ENCODE measurements at places on chromosomes 7 and 10.

DNA sequence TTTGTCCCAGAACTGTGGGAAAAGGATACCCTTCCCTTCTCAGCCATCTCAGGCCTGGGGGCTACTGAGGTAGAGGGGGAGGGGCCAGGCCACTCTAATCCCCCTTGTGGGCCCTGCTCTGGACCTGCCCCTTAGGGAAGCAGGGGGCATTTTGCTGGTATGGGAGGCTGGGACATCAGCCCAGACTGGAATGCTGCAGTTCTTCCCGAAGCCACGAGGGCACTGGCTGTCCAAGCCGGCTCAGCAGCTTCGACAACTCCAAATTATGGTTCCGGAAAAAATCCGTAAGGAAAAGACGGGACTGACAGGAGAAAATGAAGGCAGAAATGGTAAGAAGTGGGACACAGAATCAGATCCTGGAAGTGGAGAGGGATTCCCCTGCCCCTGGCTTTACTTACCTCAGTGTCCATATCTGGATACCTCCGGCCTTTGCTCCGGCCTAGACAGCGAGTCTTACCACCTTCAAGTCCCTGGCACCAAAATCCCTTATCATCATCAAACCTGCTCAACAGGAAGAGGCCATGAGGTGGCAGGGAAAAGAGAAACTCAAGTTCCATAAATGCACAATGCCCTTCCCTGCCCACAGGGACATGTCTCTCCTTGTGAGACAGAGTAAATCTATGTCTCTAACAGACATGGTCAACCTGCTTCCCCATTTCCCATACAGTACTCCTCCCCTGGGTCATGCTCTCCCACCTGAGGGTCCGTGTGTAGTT is 9.0 kb downstream of the NDST2 start:
- no peak for DNase-seq

DNA sequence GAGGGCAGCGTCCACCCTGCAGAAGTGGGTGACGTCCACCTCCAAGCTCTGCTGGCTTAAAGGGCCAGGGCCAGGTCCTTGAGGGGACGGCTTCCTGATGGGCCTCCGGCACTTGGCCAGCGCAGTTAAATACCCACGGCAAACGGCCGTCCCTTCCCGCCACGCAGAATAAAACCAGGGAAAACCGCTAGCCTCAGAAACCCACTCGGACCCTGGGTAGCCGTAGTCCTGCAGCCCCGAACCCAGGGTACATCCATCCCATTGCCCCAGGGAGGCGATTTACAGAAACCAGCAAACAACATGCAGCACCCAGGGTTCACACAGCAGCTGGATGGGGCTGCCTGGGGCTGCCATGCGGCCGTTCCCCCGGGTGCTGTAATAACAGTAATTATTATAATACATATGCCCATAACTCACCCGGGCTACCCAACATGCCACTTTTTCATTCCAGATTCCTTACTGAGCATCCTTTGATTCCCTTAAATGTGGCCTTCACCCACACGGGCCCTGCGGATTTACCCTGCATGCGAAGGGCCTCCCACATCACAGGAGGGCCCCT is 81.5 kb upstream of the PDGFA start:
- no peak for DNase-seq

GRCh38 chr10:113746217-113746957 is 5.1 kb upstream of the PLEKHS1 start:
- no peak for DNase-seq

GRCh38 chr7:78493401-78493800 is 694.8 kb downstream of the PHTF2 start:
- DNase-seq, result no peak

GRCh38 chr10:113980408-113981087 is 63.1 kb upstream of the ADRB1 start:
- DNase-seq, result no peak

DNA sequence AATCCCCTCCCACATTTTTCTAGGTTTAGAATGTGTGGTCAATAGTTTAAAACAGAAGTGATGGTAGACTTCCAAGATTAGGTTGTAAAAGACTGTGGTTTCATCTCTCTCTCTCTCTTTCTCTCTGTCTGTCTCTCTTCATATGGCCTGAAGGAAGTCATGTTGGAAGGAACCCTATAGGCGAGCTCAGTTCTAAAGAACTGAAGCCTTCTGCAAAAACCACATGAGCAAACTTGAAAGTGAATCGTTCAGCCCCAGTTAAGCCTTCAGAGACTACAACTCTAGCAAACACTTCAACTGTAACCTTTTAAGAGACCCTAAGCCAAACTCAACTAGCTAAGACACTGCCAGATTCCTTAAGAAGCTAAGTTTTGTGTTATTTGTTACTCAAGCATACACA is 707.5 kb upstream of the LRRTM3 start:
- DNase-seq, result no peak

- DNase-seq, result no peak
Observed at GRCh38 chr10:42490368-42490767, 148.0 kb downstream of the ZNF33B start.

DNA sequence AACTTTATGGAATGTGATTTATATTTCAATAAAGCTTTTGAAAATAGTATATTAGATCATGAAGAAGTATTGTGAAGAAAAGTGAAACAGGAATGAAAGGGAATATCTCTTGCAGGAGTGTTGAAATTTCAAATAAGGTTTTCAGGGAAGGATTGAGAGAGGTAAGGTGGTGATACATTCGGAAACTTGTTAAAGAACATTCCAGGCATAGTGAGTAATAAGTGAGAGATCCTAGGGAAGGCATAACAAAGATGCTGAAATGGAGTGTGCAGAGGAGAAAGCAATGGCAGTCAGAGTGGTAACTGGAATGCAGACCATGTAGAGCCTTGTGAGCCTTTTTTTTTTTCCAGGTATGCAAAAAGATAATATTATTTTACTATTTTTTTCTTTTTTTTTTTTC is 4.1 kb downstream of the OR9A4 start:
- DNase-seq, result no peak

GRCh38 chr10:3992382-3993178 is 207.6 kb upstream of the KLF6 start:
- DNase-seq, result no peak

DNA sequence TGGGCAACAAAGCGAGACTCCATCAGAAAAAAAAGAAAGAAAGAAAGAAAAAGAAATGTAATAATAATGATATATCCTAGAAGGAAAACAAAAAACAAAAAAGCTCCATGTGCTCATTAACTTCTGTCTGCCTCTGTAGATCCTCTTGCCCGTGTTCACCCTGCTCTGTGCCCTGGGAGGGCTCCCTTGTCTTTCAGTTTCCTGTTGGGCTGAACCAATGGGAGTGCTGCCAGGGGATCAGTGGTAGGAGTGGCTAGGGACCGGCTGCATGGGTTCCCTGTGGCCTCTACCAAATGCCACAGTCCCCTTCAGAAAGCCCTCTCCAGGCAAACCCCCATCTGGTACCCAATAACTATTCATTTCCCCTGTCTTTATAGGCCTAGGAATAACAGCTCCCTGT is 51.8 kb upstream of the PARD3 start:
- DNase-seq, result no peak

DNA sequence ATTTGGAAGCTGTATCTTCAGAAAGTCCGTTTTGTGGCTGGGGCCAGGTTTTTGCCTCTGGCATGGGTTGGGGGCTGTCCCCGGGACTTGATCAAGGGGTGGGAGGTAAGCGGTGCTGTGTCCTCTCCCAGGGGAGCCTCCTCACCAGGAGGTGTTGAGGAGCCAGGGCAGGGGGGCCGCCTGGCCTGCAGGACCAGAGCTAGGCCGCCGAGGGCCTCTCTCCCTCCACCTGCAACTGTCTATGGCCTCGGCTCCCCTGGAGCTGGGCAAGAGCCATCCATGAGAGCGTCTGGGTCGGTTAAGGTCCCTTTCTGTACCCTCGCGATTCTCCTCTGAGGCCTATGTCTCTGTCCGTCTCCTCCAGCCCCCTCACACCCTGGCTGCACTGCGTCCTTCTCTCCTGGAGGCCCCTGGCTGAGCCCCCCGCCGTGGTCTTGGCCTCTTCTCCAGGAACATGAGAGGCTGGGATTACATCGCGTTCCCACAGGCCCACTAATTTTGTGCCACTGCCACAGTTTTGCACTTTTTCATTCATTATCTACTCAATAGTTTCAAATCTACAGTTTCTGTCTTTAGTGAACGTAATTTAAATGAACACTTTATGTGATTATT is 20.6 kb downstream of the CALML5 start:
- DNase-seq, result no peak

GRCh38 chr10:43076876-43077420 is at the start of gene RET:
Gene RET, plus strand, starts transcription at chr10:43077069. Its CDS starts 190 bp downstream, at chr10:43077259.
- DNase-seq, result no peak

GRCh38 chr10:67668448-67668847 is 27.5 kb downstream of the CTNNA3 start:
- DNase-seq, result no peak

DNA sequence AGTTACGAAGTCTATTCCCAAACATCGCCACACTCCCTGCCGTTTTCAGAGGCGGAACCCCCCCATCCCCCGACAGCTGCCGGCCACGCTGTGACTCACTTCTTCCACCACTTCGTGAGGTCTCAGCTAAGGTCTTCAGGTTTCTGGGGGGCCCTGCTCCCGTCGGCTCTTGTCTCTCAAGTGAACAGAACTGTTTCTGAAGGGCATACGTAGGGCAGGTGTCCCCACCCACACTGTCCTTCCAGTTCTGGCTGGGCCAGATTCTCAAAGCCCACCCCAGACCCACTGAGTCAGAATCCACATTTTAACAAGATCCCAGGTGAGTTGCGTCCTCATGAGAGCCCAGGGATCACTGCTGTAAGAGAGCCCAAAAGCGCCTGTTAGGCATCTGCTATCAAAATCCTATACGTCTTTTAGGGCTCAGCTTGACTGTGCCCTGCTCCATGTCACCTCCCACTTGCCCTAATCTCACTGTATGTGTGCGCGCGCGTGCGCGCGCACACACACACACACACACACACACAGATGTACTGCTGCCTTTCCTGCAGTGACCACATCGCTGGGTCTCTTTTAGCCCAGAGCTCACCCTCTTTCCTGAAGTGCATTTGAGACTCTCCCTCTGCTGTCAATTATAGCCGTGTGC is 78.8 kb downstream of the PROSER2 start:
- no peak for DNase-seq

GRCh38 chr7:146728141-146728540 is 611.5 kb downstream of the CNTNAP2 start:
- DNase-seq, result no peak

GRCh38 chr7:44607141-44608068 is 978 bp downstream of the OGDH start:
- no peak for DNase-seq

DNA sequence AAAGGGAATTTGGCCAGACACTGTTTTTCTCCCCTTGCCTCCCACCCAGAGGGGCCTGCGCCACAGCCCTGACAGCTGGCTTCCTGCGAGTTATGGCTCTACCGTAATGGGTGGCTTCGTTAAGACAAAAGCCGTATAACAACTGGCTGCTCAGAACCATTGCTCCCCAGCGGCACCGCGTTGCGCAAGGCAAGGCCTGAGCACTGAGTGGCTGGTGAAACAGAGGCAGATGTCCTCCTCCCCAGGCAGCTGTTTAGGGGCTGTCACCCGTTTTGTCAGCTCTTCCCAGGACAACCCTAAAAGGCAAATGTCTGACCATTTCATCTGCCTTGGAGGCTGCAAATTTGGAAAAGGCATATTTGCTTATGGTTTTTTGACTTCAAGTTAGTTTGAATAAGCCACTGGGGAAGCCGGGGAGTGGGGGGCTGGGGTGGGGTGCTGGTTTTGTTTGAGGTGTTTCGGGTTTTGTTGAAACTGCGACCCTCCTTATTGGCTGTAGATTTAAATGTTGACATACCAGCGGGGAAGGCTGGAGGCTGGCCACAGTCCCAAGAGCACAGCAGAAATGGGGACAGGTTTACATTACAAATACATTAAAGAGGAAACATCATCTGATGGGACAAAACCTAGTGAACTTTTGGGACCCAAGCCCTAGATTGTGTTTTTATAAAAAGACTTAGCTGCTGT is 681 bp upstream of the SPOCK2 start:
- DNase-seq, result no peak

GRCh38 chr10:77212632-77213031 is 425.0 kb downstream of the KCNMA1 start:
- no peak for DNase-seq

DNA sequence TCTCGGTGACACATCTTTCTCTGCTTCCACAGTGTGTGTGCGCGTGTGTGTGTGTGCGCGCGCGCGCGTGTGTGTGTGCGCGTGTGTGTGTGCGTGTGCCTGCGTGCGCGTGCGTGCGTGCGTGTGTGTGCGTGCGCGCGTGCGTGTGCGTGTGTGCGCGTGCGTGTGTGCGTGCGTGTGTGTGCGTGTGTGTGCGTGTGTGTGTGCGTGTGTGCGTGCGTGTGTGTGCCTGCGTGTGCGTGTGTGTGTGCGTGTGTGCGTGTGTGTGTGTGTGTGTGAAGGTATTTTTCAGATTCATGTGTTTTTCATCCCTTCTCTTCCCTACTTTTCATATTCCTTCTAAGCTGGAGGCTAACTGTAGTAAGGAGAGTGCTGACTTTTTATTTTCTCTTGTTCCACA is 148.4 kb downstream of the CREB5 start:
- no peak for DNase-seq

DNA sequence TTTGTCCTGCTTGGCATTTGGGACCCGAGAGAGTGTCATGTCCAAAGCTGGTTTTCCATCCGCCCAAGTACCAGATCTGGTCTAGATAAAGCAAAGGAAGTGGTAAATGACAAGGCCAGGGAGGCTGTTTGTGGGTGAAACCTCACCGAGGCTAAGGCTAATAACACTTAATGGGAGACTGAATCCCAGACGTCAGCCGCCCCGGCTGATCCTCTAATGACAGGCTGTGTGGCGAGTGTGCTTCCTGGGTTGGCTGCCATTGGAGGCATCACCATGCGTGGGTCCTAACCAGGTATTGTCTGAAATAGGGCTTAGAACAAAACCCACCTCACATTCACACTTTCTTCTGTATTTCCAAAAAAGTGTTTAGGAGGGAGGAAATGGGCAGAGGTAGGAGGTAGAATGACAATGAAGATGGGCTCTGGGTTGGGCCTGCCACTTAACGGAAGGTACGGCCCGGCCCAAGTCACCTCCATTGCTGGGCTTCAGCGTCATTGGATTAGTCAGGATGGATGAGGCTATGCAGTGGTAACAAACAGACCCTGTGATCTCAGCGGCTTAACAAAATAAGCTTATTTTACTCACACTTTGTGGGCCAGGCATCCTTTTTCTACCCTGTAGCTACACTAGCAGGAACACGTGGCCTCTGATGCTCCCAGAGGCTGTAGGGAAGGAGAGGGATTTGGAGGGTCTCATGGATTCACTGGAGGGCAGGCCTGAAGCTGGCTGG is 59.7 kb downstream of the PROSER2 start:
- DNase-seq, result no peak

- no peak for DNase-seq
Observed at GRCh38 chr10:102775201-102775934, 31.6 kb downstream of the WBP1L start.

GRCh38 chr7:5083311-5083711 is 37.7 kb downstream of the RBAK start:
- DNase-seq, result no peak
